ENCODE measurements at places on chromosomes 16 and 17.
A peak's percentile ranks its signal among the peaks of the same experiment; 100 is the strongest.

DNA sequence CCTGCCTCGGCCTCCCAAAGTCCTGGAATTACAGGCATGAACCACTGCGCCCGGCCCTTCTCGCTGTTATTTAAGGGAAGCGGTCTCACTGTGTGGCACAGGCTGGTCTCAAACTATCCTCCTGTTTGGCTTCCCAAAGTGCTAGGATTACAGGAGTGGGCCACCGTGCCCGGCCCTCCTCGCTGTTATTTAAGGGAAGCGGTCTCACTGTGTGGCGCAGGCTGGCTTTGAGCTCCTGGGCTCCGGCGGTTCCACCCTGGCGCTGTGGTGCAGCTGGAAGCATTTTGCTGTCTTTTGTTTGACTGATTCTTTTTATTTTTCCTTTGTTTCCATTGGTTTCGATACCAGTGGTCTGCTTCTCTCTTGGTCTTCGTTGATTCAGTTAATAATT lies 40.7 kb downstream of the FOXK2 start:
- DNase-seq: no peak

GRCh38 chr16:49986351-49987124 lies 38.5 kb upstream of the CNEP1R1 start:
- no peak for DNase-seq

DNA sequence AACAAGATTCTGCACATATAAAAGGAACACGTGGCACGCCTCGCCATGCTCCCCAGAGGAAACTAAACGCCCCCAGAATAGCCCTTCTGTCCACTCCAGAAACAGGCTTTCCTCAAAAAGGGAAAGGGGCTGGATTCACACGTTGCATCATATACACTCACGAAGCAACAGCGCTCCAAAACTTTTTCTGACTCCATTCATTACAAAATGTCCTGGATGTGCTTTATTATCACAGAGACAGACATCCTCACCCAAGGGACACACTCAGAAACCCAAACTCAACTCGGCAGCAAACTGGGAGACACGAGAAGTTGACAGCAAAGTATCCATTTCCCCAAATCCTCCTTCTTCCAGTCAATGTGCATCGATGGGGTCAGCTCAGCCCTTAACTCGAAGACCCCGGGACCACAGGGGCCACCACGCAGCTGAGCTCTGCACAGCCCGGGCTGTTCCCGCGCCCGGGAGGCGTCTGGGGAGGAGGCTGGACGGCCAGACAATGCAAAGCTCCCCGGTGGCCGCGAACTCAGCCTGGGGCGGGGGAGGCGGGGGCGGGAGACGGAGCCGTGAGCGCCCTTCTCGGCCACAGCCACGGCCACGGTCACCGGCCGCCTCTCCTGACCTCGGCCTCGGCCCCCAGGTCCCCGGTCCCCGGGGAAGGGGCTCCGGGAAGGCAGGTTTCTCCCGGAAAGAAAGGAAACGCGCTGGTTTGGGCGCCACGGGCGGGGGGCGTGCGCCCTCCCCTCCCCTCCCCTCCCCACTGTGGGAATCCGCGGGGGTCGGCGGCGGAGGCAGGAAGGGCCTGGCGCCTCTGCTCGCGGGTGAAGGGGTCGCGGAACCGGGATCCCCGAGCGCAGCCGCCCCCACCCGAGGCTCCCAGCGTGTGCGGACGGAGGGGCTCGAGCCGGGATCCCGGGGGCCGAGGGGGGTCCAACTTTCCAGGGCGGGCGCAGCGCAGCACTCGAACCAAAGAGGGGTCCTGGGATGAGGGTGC lies 1.2 kb downstream of the NXN start:
- no peak for DNase-seq

- peak; percentile 39 for DNase-seq
These were observed 26.8 kb downstream of the GP2 start for GRCh38 chr16:20300312-20301097.

DNA sequence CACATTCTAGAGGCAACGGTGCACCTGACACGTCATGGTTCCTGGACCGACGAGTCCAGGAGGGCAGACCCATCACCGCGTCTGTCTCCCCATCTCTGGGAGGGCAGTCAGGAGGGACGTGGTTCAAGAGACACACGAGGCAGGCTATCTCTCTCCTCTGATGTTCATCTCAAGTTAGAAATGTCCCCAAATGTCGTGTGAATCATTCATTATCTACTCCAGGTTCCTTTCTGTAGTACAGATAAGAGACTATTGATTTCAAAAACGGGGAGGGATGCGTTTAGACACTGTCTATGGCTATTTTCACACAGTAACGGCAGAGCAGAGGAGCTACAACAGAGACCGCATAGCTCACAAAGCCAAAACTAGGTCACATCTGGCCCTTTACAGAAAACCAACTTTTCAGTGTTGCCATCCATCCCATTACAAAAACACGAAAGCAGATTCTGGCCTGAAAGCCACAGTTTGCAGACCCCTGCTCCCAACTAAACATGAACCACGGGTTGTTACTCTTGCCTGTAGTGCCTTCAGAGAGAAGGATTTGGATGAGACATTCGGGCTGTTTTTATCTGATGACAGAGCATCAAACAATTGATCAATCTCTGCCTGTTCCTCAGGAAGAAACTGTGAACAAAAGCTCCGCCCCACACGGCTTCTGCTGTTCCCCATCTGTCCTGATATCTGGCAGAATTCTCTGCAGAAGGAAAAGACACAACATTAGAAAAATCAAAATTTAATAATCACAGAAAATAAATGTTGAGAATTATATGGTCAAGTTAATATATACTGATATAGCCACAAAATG lies 6.8 kb downstream of the MEAK7 start:
- no peak for DNase-seq

GRCh38 chr16:81695321-81696165 lies 83.5 kb upstream of the PLCG2 start:
- DNase-seq: no peak

DNA sequence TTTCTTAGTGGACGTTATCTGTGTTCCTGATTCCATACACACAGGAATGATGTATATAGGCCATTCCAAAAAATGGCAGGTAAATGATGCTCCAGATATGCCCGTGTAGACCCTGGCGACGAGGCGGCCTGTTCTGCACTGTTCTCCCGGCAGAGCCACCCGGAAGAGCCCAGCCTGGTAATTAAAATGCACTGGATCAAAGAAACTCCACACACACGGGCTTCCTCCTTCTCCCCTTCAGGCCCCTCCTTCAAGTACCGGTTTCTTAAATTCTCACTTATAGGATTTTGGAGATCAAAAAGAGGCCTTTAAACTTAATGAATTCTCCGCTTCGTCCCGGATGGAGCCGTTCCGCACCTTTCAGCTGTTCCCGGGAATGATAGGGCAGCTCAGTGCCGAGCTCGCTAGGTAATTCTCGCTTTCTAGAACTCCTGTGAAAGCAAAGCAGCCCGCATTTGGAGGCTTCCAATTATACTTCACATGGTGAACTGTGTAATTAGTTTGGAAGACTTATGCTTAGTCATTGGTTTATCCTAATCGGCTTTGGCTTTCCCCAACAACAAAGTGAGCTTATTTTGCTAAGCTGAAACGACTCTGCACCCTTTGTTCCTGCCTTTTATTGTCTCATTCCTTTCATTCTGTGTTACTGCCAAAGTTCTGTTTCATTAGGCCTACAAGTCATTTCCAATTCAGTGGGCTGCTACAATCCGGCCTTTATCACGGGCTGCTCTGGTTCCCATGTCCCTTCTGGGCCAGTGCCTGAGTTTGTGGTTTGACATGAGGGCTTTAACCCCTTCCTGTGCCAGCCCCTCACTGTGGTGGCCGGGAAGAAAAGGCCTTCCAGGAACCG lies 150.0 kb downstream of the MSI2 start:
- no peak for DNase-seq

DNA sequence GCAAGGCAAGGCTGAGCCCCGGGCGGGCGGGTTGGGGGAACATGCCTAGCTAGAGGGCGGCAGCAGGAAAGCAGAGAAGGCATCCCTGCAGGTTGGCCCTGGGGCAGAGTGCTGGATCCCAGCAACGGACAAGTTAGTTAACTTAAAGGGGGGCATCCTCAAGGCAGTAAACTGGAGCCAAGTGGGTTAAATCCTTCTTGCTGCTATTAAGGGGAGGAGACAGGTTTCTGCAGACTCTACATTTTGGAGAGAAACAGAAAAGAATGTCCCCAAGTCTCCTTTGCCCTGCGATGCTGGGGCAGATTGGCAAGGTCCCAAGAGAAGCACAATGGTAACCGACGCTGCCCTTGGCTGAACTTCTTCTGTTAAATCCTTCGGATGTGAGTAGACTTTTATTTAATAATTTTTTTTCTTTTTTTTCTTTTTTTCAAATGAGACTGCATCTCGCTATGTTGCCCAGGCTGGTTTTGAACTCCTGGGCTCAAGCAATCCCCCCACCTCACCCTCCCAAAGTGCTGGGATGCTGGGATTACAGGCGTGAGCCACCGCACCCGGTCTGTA lies 14.0 kb downstream of the ATP5PD start:
- no peak for DNase-seq

- no peak for DNase-seq
These were observed 19.3 kb upstream of the MTMR4 start for GRCh38 chr17:58533616-58534188.

- DNase-seq: no peak
These were observed 658 bp downstream of the RAB5C start for GRCh38 chr17:42153919-42154742.

DNA sequence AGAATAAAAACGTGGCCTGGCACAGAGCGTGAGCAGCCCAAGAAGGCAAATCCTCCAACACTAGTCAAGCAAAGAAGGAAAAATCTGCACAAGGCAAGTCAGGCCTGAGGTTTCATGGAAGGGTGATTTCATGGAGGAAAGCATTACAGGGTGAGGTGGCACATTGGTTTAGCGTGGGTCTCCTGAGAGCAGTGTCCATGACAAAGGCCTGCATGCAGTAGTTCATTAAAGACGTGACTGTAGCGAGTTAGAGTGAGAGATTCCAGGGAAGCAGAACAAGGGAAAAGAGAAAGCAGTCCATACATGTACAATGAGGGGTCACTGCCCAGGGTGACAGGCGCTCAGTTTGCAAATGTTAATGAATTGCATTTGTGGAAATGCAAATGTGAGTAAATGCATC lies 285.0 kb upstream of the ERCC4 start:
- DNase-seq: no peak

DNA sequence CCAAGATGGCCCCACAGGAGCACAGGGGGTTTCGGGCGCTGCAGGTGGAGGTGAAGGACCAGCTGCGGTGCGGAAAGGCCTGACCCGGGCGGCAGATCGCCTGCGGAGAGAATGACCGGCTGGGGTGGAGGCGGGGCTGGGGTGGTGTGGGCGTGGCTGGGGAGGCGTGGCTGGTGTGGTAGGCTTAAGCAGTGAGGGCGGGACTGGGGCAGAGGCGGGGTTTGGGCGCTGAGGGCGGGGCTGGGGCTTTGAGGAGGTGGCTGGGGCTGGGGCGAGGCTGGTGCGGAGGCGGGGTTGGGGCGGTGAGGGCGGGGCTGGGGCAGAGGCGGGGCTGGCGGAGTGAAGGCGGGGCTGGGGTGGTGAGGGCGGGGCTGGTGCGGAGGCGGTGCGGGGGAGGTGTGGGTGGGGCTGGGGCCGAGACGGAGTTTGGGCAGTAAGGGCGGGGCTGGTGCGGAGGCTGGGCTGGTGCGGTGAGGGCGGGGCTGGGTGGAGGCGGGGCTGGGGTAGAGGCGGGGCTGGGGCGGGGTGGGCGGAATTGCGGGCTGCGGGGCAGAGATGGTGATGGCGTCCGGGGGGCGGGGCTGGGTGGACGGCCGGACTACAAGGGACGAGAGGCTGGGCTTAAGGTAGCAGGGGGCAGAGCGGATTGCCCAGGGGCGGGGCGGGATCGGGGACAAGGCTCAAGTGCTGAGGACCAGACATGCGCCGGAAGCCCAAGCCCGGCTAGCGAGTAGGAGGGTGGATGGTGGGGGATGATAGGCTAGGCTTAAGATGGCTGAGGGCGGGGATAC lies 9.9 kb upstream of the GSDMA start:
- DNase-seq: peak; percentile 86

DNA sequence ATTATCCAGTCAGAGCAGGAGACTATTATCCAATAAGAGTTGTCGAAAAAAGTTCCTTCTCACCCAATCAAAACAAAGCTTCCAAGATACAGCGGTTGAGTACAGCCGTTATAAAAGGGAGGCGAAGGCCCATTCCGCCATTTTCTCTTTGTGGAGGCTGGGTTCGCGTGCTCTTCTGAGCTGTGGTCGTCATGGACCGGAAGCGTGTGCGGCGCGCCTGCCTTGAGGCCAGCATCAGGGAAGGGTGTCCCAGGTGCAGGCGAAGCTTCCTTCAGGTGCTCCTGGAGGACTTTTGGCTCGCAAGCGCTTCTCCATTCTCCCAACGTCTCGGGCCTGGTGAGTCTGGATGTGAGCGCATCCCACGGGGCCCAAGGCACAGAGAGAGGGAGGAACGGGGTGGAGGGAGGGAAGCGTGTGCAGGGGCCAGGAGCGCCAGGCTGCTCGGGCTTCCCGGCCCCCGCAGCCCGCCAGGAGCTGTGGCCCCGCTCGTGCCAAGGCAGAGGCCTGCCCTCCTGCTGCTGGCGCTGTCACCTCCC lies 99.2 kb downstream of the GOSR1 start:
- no peak for DNase-seq

All from GDM1 (cell line).